ENCODE measurements at places on chromosomes 12 and 14. TPM values are rescaled to one million over a fixed set of nuclear protein-coding genes. Genes with fewer than 3 reads are reported as not detected.

FAIM2 gene
- total RNA-seq: 0.24 TPM

CD27 gene
- total RNA-seq: not detected

SYCP3 gene
- total RNA-seq: not detected

DPY19L2 gene
- 1.9 TPM for total RNA-seq

TCL1B gene
- not detected for total RNA-seq

WNT1 gene
- total RNA-seq: not detected

FBLN5 gene
- 131 TPM for total RNA-seq

ANKS1B gene
- total RNA-seq: 0.34 TPM

LEMD3 gene
- total RNA-seq: 18.7 TPM

EGLN3 gene
- not detected for total RNA-seq

HCAR3 gene
- not detected for total RNA-seq

SLC6A12 gene
- total RNA-seq: not detected

BAG5 gene
- total RNA-seq: 23.4 TPM

MORN3 gene
- 0.46 TPM for total RNA-seq

MYH6 gene
- total RNA-seq: not detected

SAMD4A gene
- total RNA-seq: 33.8 TPM

RND1 gene
- not detected for total RNA-seq

CALCOCO1 gene
- 82.1 TPM for total RNA-seq

NKX2-1 gene
- total RNA-seq: not detected

SLC39A5 gene
- not detected for total RNA-seq

BCL2L14 gene
- not detected for total RNA-seq

DLK1 gene
- total RNA-seq: not detected

PDZRN4 gene
- not detected for total RNA-seq

APPL2 gene
- 70.9 TPM for total RNA-seq

NAA25 gene
- total RNA-seq: 23.7 TPM

TAS2R13 gene
- not detected for total RNA-seq

TTC9 gene
- 0.11 TPM for total RNA-seq

KRT8 gene
- 41.4 TPM for total RNA-seq

PLEKHG7 gene
- not detected for total RNA-seq

SERPINA4 gene
- not detected for total RNA-seq

METTL25 gene
- 4.8 TPM for total RNA-seq

GDF3 gene
- not detected for total RNA-seq

LPAR5 gene
- total RNA-seq: not detected

LHX5 gene
- total RNA-seq: not detected

ZNF891 gene
- total RNA-seq: 0.61 TPM

ADCY6 gene
- total RNA-seq: 28.7 TPM

SLC2A13 gene
- 3.5 TPM for total RNA-seq

ETFBKMT gene
- 1.9 TPM for total RNA-seq

SPPL3 gene
- 59.1 TPM for total RNA-seq

NINJ2 gene
- not detected for total RNA-seq

LYZ gene
- not detected for total RNA-seq

TMEM120B gene
- 13.0 TPM for total RNA-seq

TAS2R30 gene
- 0.19 TPM for total RNA-seq

HAL gene
- not detected for total RNA-seq

SMOC1 gene
- not detected for total RNA-seq

TSPAN19 gene
- total RNA-seq: not detected

STAB2 gene
- total RNA-seq: not detected

SUDS3 gene
- 22.2 TPM for total RNA-seq

GRIP1 gene
- not detected for total RNA-seq

Data from HFFc6 (cell line).